ENCODE measurements at places on chromosomes 7 and 10.
A peak's percentile ranks its signal among the peaks of the same experiment; 100 is the strongest.

DNA sequence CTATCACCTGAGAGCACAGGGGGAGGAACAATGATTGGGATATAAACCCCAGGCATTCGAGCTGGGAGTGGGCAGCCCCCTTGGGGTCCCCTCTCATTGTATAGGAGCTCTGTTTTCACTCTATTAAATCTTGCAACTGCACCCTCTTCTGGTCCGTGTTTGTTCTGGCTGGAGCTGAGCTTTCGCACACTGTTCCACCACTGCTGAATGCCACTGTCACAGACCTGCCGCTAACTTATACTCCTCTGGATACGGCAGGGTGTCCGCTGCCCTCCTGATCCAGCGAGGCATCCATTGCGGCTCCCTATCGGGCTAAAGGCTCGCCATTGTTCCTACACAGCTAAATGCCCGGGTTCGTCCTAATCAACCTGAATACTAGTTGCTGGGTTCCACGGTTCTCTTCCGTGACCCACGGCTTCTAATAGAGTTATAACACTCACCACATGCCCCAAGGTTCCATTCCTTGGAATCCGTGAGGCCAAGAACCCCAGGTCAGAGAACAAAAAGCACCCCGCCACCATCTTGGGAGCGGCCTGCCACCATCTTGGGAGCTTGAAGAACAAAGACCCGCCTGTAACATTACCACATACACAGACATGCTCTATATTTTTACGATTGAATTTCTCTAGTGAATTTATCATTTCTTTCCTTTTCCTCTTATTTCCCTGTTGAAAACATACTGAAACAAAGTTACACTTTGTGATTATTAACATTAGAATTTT, 9.0 kb downstream of the ZWINT start:
- no peak for DNase-seq

DNA sequence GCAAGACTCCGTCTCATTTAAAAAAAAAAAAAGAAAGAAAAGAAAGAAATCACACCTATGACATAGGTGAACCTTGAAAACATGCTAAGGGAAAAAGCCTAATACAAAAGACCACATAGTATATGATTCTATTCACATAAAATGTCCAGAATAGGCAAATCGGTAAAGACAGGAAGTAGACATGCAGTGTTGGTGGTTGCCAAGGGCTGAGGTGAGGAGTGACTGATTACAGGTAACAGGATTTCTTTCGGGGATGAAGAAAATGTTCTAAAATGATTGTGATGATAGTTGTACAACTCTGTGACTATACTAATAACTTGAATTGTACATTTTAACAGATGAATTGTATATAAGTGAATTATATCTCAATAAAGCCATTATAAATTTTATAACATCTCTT, 3.3 kb downstream of the XPNPEP1 start:
- DNase-seq, result no peak

DNA sequence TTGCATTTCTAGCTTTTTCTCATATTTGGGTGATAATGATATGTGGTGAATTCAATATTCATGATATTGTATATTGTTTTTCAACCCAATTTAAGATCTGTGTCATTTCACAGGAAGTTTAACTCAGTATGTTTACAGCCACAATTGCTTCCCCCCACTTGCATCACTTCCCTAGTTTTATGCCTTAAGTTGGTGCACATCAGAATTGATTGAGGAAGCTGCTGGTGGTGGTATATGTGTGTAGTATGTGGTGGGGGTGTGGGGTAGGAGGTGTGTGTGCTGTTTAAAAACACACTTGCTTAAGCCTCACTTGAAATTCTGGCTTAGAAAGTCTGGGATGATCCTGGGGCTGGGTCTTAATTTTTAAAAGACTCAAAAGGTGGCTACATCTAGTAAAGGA, 245.1 kb upstream of the AOAH start:
- DNase-seq, result no peak

- DNase-seq, result no peak
Measured at GRCh38 chr10:10270126-10271050, 747.3 kb upstream of the CELF2 start.

DNA sequence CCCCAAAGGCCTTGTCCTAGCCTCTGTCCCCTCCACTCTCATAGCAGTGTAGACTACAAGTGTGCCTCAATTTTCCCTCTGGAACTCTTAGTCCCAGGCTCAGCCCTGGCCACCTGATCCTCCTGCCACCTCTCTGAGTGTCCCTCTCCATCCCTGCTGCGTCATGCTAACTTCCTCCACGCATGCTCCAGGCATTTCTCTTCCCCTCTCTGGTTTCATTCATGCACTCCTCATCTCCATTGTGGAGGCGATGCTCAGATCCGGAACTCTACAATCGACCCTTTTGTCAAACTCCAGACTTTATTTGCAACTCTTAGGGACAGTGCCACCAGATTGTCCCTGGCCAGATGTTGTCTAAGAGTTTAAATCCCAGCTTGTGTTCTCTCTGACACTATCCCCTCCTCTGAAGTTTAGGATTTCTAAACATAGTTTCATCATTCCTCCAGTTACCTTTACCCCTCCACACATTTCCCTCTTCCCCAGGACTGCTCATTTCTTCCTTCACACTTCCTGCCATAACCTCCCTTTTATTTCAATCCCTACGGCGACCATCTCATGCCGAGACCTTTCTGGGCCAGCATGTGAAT, 492.6 kb downstream of the PLXNA4 start:
- no peak for DNase-seq

DNA sequence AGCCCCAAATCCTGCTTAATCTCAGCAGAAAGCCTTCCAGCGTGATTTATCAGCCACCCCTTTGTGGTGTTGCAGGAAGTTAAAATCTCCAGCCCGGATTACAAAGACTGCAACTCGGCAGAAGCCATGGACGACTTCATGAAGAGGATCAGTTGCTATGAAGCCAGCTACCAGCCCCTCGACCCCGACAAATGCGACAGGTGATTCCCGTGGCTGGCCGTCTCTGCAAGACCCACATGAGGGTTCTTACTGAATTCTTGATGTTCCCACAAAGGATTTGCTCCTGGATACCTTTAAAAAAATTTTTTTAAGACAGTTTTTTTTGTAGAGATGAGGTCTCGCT, 16.7 kb downstream of the PFKFB3 start:
- no peak for DNase-seq

DNA sequence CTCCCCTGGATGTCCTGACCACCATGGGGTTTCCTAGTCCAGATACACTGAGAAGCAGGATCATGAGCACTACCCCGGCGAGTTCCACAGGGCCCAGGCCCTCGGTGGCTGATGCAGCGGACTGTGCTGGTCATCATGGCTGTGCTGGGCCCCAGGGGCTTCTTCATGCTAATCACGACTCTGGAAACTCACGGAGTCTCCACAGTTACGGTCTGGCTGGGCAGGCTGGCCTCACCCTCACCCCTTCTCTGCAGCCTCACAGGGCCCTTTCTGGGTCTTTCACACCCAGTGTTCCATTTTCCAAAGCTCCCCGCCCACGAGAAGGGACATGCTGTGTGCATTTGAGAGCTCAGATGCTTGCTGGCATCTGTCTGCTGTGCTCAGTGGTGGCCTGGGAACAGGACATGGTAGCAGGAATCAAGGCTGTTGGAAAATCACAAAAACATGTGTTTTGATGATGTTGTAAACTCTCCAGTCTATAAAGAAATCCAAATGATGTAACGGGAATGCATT, 119.0 kb downstream of the PTPN20 start:
- DNase-seq, result no peak

- no peak for DNase-seq
Measured at GRCh38 chr10:70592746-70593512, 9.6 kb downstream of the PRF1 start.

DNA sequence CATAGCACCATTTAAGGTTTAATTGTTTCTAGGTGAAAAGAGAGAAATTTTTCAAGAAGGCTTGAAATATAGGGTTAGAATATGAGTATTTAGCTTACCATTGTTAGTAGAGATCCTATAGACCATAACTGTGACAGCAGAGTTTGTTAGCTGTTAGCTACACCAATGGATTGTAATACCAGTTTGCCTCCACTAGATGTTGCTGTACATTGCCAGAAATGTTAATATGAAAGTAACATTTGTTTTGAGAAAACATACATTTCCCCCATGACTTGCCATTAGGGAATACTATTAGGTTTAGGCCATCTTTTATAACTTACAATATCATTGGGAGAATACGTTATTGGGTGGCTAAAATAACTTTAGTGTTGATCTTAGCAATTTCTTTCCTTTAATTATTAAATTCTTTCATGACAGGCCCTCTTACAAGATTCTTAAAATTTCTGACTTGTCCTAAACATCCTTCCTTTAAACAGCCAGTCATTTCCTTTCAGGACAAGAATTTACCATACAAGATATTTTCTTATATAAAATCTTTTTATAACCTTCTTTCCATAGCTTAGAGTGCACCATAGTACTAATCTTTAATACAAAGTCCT, 39.5 kb downstream of the ZNF117 start:
- no peak for DNase-seq

DNA sequence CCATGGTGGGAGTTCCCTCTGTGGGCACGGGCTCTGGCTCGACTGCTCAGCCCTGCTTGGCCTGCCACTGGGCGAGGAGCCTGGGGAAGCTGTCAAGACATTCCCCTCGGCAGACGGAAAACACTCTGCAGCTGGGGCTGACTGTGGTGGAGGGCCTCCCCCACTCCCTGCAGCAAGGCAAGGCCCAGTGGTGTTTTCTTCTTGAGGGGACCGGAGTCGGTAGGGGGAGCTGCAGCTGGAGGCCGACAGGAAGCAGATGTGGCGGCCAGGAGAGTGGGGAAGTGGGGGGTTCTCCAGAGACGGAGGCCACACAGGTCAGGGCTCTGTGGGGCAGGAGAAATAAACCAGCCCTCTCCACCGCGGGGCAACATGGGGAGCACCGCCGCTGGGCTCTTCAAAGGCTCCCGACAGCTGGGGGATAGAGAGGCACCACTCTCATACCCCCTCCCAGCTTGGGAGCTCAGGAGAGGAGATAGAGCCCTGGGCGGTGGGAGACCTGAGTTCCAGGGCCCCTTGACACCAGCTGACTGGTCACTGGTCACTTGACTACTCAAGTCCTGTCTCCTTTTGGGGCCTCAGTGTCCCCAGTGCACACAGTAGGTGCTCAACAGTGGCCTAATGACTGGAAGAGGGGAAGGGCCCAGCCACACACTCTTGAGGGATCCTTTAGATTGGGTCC, 43.4 kb downstream of the PPIF start:
- DNase-seq, result no peak

DNA sequence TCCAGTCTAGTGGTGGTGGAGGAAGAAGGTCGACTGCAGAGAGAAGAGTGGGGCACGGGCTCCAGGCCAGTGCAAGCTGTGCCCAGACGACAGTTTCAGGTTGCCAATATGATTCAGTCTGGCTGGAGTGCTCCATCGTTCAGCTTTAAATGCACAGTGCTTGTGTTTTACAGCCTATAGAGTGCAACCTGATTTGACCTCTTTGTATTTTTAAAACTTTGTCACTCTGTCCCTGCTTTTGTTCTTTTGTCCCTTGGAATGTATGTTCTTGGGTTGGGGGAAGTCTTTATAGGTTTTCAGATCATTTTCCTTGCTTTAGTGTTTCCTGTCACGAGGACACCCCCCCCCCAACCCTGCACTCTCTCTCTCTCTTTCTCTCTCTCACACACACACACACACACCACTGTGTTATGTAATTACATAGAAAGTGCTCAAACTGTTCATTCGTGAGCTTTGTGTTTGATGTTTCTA, 198.0 kb downstream of the CAMK1D start:
- peak; percentile 8 for DNase-seq

GRCh38 chr10:3398825-3399646, 226.5 kb upstream of the PITRM1 start:
- no peak for DNase-seq

DNA sequence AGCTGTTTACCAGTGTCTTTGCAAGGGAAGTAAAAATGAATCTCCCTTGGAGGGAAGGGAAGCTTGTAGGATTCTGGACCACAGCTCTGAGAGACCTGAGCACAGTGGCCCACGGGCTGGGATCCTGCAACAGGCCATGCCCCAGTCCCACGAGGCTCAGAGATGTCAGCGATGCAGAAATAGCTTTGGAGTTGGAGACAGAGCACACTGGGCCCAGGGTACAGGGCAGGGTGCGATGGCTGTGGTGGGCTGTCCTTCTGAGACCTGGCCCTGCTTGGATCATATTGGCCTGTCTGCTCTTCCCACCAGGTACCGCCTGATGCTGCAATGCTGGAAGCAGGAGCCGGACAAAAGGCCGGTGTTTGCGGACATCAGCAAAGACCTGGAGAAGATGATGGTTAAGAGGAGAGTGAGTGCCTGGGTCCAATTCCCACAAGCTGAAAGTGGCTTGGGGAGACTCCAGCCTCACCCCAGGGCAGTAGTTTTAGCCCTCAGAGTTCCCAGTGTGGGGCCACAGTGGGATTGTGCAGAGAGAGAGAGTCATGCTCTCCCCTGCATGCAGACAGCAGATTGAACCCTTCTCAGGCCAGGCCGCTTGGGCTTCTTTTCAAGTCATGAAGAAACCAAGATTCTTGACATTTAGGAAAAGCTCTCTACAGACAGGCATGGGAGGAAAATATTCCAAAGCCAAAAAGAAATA, 13.5 kb upstream of the CSGALNACT2 start:
- no peak for DNase-seq

GRCh38 chr7:137316648-137317353, 26.7 kb downstream of the PTN start:
- DNase-seq, result no peak

DNA sequence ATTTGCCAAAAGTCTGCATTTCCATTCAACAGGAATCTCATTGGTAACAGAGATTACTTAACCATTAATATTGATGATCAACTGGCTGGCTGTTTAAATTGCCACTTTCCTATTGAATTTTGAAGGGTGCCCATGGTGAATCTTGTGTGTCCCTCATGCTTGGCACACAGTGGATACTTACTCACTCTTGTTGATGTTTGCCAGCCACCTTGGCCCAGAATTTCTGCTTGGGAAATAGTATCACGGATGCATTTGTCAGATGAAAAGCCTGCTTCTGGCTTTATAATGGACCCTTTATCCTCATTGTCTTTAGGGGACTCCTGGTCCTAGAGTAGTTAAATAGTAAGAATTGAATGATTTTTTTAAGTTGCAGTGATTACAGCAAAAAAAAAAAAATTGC, 52.0 kb downstream of the MMRN2 start:
- no peak for DNase-seq
